Activated T-cell treated with anti-CD3 and anti-CD28 coated beads, Interleukin-2, amount 50 U/mL, for 1 hour (primary cell): ENCODE measurements at places on chromosomes 6 and 20.

GRCh38 chr6:8060346-8060745 lies 3.8 kb downstream of the BLOC1S5 start:
- DNase-seq: no peak

GRCh38 chr6:2693231-2693630 lies 57.5 kb downstream of the MYLK4 start:
- no peak for DNase-seq

- no peak for DNase-seq
Observed at GRCh38 chr6:124994648-124995047, 32.4 kb downstream of the RNF217 start.

- peak; percentile 57 for DNase-seq
Observed at GRCh38 chr20:1299522-1299921, 29.4 kb downstream of the SDCBP2 start.

GRCh38 chr6:128209771-128210170 lies 308.9 kb upstream of the THEMIS start:
- DNase-seq: no peak

DNA sequence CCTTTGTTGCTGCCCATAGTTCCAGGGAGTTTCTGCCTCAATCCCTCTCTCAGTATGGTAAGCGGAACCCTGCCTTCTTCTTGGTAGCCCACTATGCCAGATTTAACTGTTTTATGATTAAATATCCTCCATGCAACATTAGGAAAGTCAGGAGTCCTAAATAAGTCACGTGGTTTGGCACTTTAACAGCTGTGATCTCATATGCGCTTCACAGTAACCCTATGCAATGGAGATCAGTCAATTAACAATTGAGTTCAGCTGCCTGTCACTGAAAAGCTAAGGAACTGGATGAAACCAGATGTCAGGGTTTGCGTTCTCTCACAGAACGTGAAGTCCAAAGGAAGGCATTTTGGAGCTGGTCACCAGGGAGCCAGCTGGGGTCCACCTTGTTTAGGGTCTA lies 81.6 kb downstream of the PSMB1 start:
- DNase-seq: no peak

GRCh38 chr20:33843050-33843449 lies 31.9 kb downstream of the CHMP4B start:
- DNase-seq: no peak

DNA sequence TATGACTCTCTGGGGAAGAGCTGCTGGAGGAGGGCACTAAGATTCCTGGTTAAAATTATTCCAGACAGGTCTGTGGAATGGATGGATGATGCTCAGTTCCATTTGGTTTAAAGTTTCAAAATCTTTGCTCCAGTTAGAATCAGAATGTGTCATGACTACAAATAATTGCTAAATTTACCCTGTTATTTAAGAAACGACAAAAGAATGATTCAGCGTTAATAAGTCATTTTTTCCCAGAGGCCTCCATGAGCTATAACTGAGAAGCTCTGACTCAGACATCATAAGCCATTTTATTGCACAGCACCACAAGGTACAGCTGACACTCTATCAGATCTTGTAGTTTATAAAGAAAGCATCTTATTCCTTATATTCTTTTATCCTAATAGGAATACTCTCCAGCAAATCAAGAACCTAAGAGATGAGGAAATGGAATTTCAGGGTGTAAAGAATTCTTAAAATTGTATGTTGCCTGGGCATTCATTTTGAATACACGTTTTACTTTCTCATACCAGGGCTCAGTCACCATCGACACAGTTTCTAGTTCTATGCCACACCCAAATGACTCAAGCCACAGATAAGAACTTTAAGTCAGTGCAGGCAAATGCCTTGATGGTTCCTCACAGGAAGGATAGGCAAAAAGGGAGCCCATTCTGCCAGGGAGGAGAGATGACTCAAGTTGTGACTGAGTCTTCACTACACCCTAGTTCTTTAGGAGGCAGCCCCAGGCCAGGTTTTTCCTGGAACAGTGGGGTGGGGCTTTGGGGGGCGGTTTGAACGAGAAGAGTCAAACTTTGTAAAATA lies 636.0 kb downstream of the MMUT start:
- no peak for DNase-seq

DNA sequence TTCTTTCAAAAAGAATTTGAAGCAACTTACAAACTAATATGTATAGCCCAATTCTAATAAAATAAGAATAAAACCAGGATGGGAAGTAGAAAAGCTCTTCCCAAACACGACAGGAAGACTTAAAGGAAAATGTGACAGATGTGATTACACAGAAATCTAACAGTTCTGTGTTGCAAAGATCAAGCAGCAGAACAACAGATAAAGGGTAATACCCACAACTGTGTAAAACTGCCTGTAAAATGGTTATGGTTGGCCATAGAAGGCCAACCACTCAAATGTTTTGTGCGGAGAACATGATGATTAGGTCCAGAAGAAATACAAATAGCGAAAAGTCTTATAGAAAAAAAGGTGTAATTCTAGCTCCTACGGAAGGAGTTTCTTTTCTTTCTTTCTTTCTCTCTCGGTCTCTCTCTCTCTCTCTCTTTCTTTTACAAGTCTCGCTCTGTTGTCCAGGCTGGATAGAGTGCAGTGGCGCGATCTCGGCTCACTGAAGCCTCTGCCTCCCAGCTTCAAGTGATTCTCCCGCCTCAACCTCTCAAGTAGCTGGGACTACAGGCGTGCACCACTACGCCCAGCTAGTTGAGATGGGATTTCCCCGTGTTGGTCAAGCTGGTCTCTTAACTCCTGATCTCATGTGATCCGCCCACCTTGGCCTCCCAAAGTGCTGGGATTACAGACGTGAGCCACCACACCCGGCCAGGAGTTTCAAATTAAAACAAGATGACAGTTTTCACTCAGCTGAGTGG lies 128.5 kb downstream of the QRSL1 start:
- DNase-seq: no peak
